Mesothelial cell of epicardium (in vitro differentiated cells): ENCODE measurements at places on chromosomes 12 and 14. TPM values are rescaled to one million over a fixed set of nuclear protein-coding genes. Genes with fewer than 3 reads are reported as not detected.

DNA sequence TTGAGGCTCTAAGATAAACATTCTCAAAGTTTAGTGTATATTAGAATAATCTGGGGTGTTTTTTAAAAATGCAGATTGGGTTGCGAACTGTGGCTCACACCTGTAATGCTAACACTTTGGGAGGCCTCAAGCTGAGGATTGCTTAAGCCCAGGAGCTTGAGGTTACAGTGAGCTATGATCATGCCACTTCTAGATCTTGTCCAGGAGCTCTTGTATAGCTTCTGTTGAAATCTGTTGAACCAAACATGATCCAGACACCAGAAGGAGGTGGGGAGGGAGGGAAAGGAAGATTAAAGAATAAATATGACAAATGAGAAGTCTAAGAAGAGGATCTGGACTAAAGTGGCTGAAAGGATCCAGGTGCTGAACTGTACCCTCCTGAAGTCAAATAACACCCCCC is 14.4 kb downstream of the PDE1B start:
- H3K36me3 ChIP-seq = no peaks in the 10 kb centered on the region
- H3K4me1 ChIP-seq = peaks cover 3% of the 10 kb centered on the region
- no peak overlapping the region for H3K27ac ChIP-seq

GRCh38 chr12:4117386-4118016 is 156.1 kb upstream of the CCND2 start:
- H3K4me1 ChIP-seq = peaks cover 23% of the 10 kb centered on the region
- H3K4me3 ChIP-seq = no peak overlapping the region
- no peak for DNase-seq

DNA sequence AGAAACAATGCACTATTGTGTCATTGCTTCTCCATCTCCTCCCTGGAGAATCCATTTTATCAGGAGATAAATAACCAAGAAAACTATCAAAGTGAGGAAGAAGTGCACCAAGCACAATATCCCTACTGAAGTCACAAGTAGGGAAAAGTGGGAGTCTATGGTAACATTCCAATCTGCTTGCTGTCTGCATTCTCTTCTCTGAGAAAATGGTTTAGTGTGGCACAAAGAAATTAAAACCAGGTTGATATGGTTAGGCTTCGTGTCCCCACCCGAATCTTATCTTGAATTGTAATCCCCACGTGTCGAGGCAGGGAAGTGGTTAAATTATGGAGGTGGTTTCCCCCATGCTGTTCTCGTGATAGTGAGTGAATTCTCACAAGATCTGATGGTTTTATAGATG is 209.7 kb downstream of the PRKD1 start:
- no peaks in the 10 kb centered on the region for H3K4me1 ChIP-seq
- no peaks in the 10 kb centered on the region for H3K27me3 ChIP-seq

DNA sequence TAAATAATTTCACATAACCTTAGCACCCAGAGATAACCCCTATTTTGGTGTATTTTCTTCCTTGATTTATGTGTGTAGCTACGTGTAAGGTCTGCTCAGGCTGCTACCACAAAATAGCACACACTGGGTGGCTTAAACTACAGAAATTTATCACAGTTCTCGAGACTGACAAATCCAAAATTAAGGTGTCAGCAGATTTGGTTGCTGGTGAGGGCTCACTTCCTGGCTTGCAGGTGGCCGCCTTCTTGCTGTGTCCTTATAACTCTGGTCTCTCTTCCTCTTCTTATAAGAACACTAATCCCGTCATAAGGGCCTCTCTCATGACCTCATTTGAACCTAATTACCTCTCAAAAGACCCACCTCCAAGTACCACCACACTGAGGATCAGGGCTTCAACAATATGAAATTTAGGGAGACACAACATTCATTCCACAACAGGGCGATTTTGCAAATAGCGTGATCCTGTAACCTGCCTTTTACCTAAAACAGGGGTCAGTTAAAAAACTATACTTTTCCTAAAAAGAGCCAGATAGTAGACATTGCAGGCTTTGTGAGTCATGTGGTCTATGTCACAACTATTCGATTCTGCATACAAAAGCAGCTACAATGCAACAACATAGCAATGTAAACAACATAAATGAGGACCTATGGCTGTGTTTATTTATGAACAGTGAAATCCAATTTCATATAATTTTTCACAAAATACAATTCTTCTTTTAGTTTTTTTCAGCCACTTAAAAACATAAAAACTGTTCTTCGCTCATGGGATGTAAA is 371.7 kb downstream of the DPF3 start:
- H3K27me3 ChIP-seq = peaks cover 5% of the 10 kb centered on the region
- no peaks in the 10 kb centered on the region for H3K36me3 ChIP-seq
- H3K4me3 ChIP-seq = no peak overlapping the region
- H3K27ac ChIP-seq = no peak overlapping the region

DNA sequence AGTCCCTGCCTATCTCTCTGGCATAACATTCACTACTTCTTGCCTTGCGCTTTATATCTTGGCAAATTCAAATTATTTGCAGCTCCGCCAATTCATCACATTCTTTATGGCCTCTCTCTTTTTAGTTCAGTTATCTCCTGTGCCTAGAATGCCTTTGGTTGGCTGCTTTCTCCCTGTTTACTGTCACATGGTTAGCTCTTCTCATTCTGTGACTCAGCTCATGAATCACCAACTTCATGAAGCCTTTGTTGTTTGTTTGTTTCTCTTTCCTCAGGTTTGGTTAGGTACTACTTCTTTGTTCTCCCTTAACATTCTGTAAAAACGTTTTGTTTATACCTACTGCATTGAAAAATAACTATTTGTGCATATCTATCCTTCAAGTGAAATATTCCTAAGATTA is 376.5 kb upstream of the GARIN6 start:
- H3K4me3 ChIP-seq = no peak overlapping the region
- no peaks in the 10 kb centered on the region for H3K27me3 ChIP-seq
- no peak overlapping the region for H3K27ac ChIP-seq
- no peak for DNase-seq
- H3K4me1 ChIP-seq = no peaks in the 10 kb centered on the region
- no peaks in the 10 kb centered on the region for H3K36me3 ChIP-seq

DNA sequence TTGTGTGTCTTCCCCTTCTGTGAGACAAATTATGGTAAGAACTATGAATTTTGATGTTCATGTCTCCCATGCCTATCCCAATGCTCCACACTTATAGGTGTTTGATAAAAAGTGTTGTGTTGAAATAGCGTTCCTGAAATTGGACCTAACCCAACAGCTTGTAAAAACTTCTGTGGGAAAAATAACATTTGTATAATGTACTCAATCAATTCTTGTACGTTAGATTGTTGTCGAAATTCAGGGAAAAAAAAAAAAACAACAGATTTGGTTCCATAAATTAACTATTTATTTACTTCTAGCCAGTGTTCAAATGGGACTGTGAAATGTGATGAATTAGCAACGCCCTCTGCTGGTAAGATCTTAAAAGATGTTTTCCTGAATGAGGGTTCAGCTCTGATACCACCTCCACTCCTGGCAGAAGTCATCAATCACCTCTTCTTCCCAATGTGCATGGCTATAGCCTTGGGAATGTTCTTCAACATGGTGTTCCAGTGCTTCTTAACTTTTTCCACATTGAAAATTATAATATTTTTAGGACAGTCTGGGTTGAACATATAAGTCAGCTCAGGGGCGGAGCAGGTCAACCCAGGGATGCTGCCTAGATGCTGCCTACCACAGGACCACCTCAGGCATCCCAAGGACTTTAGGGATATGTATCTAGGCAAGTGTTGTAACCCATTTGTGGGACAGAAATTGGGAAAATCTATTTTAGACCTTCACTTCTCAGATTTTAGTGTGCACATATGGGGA is 170.6 kb downstream of the OTOGL start:
- DNase-seq = no peak
- H3K27me3 ChIP-seq = no peaks in the 10 kb centered on the region
- no peak overlapping the region for H3K4me3 ChIP-seq
- H3K27ac ChIP-seq = no peak overlapping the region

DNA sequence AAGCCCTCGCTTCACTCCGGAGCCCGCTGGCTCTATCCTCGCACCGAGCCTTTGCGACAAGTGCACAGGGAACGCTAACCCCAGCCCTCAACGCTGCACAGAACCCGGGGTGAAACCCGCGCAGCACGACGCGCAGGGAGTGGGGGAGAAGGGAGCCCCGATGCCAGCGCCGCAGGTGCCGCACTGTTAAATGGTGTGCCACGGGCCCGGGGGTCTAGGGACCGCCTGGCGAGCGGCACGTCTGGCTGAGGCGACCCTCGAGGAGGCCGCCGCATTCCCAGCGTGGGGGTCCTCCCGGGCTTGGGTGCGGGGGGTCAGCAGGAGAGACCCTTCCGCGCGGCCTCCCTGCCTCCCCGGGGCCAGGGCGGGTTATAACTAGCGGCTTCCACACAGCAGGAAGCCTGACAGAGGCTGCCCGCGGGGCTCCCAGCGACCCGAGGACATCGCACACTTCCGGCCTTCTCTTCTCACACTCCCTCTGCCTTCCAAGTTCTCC is 23.8 kb upstream of the LRTM2 start:
- H3K36me3 ChIP-seq = no peaks in the 10 kb centered on the region
- H3K4me1 ChIP-seq = peaks cover 6% of the 10 kb centered on the region
- no peaks in the 10 kb centered on the region for H3K27me3 ChIP-seq
- H3K4me3 ChIP-seq = peak overlapping the region; percentile 43
- no peak overlapping the region for H3K27ac ChIP-seq
- no peak for DNase-seq

- H3K36me3 ChIP-seq = no peaks in the 10 kb centered on the region
- peaks cover 84% of the 10 kb centered on the region for H3K27me3 ChIP-seq
- peak; percentile 73 for DNase-seq
- peak overlapping the region; percentile 70 for H3K4me3 ChIP-seq
These were observed 975 bp upstream of the RTL1 start for GRCh38 chr14:100904307-100905087.

DNA sequence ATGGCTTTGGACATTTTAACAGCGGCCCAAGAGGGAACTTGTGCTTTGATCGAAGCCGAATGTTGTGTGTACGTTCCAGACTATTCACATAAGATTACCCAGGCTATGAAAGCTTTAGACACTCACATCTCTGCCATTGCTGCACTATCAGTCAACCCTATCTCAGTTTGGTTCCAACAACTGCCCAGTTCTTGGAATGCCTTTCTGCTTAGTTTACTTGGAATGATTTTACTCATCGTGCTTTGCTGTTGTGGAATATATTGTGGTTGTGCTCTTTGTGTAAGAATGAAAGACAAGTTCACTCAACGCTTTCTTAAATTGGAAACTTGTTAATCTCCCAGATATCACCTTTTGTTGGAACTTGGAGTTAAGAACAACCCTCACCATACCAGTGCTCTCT is 498.2 kb downstream of the GLT1D1 start:
- peaks cover 3% of the 10 kb centered on the region for H3K27me3 ChIP-seq
- DNase-seq = no peak
- no peak overlapping the region for H3K27ac ChIP-seq
- no peaks in the 10 kb centered on the region for H3K4me1 ChIP-seq
- no peaks in the 10 kb centered on the region for H3K36me3 ChIP-seq

DNA sequence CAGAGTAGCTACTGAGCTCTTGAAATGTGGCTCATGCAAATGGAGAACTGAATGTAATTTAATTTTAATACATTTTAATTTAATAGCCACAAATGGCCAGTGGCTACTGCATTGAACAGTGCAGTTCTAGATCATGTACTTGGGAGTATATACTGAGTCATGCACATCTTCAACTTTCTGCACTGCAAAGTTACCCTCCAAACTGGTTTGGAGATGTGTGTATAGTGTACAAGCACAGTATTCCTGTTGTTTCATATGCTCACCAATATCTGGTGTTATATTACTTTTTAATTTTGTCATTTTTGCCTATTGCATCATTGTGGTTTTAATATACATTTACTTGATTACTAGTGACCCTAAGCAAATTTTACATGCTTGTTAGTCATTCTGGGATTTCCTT is 372.8 kb downstream of the NELL2 start:
- H3K27ac ChIP-seq = no peak overlapping the region
- DNase-seq = no peak
- H3K4me1 ChIP-seq = no peaks in the 10 kb centered on the region
- H3K4me3 ChIP-seq = no peak overlapping the region
- H3K27me3 ChIP-seq = no peaks in the 10 kb centered on the region
- H3K36me3 ChIP-seq = no peaks in the 10 kb centered on the region

DNA sequence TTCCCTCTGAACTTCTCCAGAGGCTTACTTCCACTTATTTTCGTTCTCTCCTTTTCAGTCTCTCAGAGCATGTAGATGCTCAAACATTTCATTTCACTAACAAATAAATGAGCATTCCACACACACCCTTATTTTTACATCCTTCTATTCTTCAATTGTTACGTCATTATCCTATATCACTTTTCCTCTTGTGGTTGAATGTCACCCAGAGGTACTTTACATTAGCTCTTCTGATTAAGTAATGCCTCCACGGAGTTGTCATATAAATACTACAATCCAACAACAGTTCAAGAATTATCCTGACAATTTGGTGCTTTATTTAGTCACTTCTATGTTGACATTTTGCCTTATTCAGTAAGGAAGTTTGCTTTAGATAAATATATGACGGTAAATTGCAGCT is 18.4 kb downstream of the FAR2 start:
- H3K27me3 ChIP-seq = no peaks in the 10 kb centered on the region
- H3K4me1 ChIP-seq = no peaks in the 10 kb centered on the region
- no peak overlapping the region for H3K4me3 ChIP-seq
- H3K27ac ChIP-seq = no peak overlapping the region
- no peak for DNase-seq

DNA sequence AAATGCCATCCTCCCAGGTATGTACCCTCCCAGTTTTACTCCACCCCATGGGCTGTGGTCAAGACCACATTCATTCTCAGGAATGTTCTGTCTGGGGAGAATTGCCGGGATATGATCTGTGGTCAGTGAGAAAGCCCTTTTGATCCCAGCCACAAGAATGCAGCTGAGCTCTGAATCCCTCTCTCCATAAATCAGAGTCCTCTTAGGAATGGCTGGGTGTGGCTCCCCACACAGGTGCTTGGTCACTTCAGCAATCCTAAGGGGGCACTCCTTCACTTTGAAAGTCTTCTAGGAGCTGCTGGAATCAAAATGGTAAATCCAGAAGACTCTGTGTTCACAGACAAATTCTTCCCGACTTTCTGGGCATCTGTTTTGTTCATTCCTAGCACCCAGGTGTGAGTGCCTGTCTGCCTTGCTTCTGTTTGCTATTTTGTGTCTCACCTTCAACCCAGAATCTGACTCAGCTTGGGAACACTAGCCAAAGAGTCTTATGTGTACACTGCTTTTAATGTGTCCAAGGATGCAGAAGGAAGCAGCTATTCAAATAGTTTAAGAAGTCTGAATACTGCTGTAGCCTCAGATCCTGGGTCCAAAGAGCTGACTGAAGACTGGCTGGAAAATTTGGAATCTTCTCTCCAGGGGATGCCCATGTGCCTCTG is 144.6 kb upstream of the CDKN3 start:
- H3K27ac ChIP-seq = no peak overlapping the region
- H3K27me3 ChIP-seq = no peaks in the 10 kb centered on the region
- H3K4me3 ChIP-seq = no peak overlapping the region
- peaks cover 5% of the 10 kb centered on the region for H3K4me1 ChIP-seq

PLBD1 gene
- 41.3 to 48.1 TPM (median 43.8 TPM) in 3 replicates for total RNA-seq

PRB2 gene
- not detected in 3 replicates for total RNA-seq

PAPLN gene
- 10.6 to 10.9 TPM (median 10.6 TPM) in 3 replicates for total RNA-seq

CPNE8 gene
- total RNA-seq = 5.6 to 8.8 TPM (median 8.1 TPM) in 3 replicates

HOXC4 gene
- 67.4 to 73.6 TPM (median 69.4 TPM) in 3 replicates for total RNA-seq

ZFHX2 gene
- 9.8 to 14.4 TPM (median 13.7 TPM) in 3 replicates for total RNA-seq

LTB4R2 gene
- total RNA-seq = 13.0 to 14.9 TPM (median 14.8 TPM) in 3 replicates

TEX52 gene
- total RNA-seq = not detected in 3 replicates
